Activated T-cell treated with anti-CD3 and anti-CD28 coated beads for 1 hour (primary cell): ENCODE measurements at places on chromosomes 12 and 14.

GRCh38 chr12:72271451-72272090 lies 599 bp upstream of the TRHDE start:
- no peak for DNase-seq

GRCh38 chr12:57225680-57226210 lies 3.8 kb upstream of the SHMT2 start:
- DNase-seq: no peak

GRCh38 chr14:90905531-90905930 lies 89.3 kb upstream of the TTC7B start:
- no peak for DNase-seq

GRCh38 chr14:34423445-34423844 lies 38.6 kb downstream of the SPTSSA start:
- no peak for DNase-seq

DNA sequence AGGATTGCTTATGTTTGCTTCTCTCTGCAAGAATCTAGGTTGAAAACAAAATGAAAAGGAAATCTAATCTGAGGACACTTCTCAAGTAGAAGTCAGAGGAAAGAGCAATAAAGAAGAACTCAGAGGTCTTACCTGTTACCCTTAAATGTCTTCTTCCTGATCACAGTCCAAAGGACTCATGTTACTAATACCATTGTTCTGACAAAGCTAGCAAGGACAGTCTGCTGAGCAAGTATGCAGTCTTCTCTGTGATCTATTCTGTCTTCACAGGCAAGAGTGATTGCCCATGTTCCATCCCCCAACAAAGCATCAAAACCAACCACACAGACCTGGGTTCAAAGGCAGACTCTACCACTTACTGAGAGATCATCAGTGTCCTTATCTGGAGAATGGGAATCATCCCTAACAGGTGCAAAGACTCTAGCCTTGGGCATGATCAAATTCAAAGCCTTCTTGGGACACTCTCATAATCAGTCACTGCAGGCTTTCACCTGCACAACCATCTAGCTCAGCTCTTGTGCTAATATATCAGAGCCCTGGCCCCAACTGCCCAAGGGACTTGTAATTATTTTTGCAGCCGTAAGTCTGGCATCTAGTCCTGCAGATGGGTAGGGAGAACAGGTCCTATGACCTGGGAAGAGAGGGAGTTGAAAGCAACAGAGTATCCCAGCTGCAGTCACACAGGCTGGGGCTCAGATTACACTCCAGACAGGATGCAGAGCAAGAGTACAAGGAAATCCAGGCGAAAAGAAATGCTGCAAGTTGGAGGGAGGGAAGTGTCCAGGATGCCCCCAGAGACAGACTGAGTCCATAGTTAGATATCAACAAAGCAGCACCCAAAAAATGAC lies 97.9 kb upstream of the NUDT4 start:
- DNase-seq: no peak

DNA sequence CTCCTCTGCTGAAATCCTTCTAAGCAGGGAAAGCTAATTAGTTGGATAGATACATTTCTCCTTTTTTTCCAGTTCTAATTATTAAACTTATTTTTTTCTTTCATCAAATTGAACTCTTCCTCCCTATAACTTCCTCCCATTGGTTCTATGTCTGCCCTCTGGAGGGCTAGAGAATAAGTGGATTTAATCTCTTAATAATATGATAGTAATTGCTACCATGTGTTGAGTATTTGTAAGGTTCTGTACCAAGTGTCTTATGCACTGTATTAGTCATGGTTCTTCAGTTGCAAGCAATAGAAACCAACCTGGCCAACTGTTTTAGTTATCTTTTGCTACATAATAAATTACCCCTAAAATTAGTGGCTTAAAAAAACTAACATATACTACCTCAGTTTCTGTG lies 190.5 kb upstream of the PLXNC1 start:
- no peak for DNase-seq

- DNase-seq: no peak
Observed at GRCh38 chr12:25764892-25765291, 193.6 kb upstream of the RASSF8 start.

GRCh38 chr12:10982244-10982643 lies 4.5 kb downstream of the TAS2R50 start:
- DNase-seq: no peak

DNA sequence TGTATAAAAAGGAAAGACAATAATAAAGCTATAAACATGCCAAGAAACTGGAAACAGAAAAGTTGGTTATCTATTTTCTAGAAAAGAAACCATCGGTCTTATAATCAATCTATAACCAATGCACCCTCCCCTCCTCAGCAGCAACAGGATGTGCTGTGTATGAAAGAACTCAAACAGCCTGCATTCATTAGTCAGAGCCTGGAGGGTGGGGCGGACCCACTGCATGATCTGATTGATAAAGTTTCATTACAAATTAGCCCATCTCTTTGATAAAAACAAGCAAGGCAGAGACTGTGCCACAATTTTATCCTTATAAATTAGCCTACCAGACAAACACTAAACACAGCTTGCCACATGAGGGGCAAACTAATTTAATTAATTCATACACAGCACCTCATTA lies 448.1 kb downstream of the BCAT1 start:
- no peak for DNase-seq

DNA sequence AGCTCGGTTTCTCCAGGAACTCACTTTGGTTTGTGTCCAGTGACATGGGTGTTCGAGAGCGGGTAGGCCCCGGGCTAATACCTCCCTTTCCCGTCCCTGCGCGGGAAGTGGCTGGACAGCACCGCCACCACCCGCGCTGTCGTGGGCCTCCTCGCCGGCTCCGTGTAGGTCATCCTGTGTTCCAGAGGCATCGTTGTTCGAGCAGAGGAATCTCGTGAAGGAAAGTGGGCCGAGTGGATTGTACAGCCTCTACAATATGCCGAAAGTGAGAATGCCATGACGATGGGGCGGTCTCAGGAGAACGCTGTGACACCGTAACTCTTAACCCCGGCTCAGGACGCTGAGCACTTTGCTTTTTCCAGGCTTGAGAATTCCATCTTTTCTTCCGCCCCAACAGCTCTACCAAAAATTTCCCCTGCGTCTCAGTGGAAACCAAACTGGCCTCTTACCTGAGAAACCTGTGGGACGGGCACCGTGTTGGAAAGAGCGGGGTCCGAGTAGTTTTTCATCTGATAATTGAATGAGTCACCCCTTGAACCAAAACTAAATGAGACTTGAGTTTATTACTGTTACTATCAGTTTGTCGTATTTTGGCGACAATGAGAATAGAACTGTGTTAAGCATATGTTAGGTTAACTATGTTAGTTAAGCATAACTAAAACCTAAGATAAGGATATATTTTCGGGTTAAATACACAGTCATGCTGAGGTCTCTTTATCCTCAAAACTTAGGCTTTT lies 510 bp downstream of the EIF2S1 start:
- no peak for DNase-seq

- DNase-seq: no peak
Observed at GRCh38 chr12:1922985-1923384, 4.5 kb upstream of the CACNA2D4 start.

DNA sequence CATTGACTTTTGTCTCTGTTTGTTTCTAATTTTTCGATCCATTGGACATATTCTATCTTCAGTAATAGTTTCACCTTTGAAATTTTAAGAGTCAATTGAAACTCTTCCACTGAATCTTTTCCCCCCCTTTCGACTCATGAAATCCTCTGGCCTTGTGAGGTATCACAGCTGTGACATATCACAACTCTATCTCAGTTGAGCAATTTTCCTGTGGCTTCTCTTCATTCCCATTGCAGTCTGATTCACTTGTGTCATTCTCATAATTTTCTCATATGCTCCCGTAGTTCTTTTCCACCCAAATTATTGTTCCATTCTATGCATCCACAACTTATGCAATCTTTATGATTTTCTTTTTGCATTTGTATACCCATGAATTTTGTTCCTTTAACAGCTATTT lies 261.6 kb downstream of the DACT1 start:
- no peak for DNase-seq

- no peak for DNase-seq
Observed at GRCh38 chr12:19763488-19763887, 324.2 kb downstream of the AEBP2 start.
